ENCODE measurements at places on chromosomes 6 and 20.

DNA sequence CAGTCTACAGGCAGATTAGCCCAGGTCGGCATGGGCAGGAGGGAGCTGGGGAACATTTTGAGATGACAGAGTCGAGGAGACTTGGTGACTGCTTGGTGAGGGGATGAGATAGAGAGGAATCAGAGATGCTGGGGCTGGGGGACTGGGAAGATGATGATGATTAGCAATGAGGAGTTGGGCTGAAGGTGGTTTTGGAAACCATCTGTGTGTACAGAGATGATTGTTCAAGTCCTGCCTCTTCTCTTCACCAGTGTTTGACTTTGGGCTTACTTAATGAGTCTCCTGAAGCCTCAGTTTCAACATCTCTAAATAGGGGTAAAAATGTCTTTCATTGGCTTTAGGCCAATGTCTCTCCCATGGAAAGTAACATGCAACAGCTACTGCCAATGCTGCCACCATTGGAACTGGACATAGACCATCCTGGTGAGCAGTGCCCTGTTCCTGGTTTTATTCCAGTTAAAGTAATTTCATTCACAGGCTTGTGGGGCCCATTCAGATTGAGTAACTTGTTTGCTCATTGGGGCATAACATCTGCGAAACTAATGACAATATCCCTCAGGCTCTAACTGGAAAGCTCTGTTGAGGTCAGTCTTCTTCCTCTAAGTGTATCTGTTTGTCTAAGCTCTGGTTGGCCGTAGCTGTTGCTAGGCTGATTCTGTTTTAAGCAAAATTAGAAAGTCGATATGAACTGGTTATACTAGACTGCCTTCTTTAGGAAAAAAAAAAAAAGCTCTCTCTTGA is 99.1 kb downstream of the ARMC2 start:
- peak; percentile 72 for DNase-seq

GRCh38 chr20:50475681-50476292 is 34.4 kb upstream of the PTPN1 start:
- DNase-seq, result peak; percentile 42

GRCh38 chr6:118097576-118097975 is 190.5 kb downstream of the SLC35F1 start:
- DNase-seq, result no peak

DNA sequence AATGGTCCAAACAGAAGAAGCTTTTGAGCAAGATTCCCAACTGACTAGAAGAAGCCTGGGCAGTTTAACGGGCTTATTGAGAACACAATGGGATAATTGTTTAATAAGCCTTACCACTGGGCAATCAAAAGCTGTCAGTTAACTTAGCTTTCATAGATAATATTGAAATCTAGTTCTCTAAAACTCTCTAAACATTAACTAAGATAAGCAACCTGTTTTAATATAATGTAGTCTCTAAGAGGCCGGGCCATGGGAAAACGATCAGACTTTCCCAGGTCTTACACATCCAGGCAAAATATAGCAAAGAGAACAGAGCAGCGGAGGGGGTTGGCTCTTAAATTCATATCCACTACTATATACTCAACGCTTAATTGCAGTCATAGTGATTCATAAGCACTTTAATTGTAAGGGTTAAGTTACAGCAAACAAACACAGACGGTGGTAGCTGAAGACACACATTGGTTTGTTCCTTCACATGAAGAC is 128.0 kb upstream of the FAM83B start:
- DNase-seq, result peak; percentile 3

DNA sequence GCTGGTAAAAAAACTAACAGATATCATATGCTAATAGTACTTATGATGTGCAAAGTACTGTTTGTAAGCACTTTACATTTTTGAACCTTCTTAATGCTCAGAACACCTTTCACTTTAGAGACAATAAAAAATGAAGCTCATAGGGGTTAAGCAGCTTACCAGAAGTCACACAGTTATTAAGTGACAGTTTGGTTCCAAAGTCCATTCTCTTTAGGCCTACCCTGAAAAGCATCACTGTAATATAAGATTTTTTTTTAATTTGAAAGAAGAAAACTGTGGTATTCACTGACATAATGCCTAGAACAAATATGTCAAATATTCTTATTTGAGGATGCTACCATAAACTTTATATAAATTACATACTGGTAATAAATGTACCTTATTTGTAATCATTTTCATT is 127.6 kb upstream of the RUNX2 start:
- no peak for DNase-seq

- no peak for DNase-seq
Observed at GRCh38 chr6:39962831-39963230, 28.6 kb upstream of the MOCS1 start.

All from NCI-H146 (cell line).